ENCODE measurements at places on chromosomes 5 and 9.

- no peak for DNase-seq
Observed at GRCh38 chr9:122100756-122101155, 7.6 kb upstream of the TTLL11 start.

DNA sequence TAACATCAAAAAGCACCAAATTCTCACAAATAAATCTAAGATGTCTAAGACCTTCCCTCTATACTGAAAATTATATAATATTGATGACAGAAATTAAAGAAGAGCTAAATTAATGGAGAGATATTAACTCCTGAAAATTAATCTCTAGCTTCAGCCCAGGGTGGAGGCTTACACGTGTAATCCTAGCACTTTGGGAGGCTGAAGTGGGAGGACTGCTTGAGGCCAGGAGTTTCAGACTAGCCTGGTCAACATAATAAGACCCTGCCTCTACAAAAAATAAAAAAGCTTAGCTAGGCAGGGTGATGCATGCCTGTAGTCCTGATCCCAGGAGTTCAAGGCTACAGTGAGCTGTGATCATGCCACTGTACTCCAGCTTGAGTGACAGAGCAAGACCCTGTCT is 39.6 kb upstream of the ANKRD34B start:
- no peak for DNase-seq

GRCh38 chr5:115907177-115907576 is 55.1 kb upstream of the LVRN start:
- no peak for DNase-seq

- DNase-seq: no peak
Observed at GRCh38 chr5:66365981-66366380, 221.9 kb downstream of the SREK1 start.

DNA sequence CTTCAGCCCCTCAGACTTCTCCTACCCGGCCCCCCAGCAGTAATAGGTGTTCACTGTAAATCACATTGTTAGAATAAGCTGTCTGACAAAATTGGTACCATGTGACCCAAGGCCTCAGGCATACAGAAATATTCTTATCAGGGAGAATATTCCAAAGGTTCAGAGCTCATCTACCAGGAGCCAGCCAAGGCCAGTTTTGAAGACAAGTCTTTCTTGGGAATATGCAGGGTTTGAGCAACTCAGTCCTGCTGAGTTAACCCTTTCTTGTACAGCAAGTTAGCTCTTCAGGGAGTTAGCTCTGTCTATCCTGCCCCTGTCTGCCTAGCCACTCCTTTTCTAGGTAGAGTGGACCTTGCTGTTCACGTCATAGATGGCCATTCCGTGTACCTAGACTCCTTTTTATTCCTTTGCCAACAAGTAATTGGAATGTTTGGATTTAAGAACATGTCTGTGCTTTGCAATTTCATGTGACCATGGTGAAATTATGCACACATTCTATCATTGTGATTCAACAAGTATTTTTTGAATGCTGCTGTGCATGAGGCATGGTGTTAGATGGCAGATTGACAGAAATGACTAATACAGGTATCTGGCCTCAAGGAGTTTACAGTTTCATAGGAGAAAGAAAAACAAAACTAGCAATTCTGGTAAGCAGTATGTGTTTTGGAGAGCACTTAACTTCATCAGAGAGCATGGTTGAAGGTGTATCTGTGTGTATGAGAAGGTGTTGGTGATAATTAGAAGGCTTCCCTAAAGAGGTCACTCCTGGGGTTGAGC is 22.6 kb downstream of the TGFBR1 start:
- no peak for DNase-seq

DNA sequence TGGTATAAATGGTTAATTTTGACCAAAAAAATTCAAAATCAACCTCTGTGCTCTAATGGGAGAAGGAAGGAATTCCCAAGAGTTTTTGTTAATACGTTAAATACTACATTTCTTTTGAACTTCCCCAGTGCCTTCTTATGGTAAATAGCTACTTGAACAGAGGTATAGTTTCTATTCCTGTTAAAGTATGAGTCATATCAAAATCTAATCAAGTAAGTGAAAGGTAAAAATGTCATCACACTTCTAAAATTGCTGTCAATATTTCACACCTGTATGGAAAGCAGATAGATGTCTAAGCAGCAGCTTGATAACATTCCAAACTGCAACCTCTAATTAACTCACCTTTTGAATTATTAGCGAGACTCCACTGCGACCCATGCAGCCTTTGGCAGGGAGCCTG is 214.1 kb upstream of the MEF2C start:
- no peak for DNase-seq

- no peak for DNase-seq
Observed at GRCh38 chr5:14582797-14583137, 1.2 kb downstream of the OTULINL start.

GRCh38 chr5:173014671-173015070 is 31.1 kb downstream of the ATP6V0E1 start:
- no peak for DNase-seq

DNA sequence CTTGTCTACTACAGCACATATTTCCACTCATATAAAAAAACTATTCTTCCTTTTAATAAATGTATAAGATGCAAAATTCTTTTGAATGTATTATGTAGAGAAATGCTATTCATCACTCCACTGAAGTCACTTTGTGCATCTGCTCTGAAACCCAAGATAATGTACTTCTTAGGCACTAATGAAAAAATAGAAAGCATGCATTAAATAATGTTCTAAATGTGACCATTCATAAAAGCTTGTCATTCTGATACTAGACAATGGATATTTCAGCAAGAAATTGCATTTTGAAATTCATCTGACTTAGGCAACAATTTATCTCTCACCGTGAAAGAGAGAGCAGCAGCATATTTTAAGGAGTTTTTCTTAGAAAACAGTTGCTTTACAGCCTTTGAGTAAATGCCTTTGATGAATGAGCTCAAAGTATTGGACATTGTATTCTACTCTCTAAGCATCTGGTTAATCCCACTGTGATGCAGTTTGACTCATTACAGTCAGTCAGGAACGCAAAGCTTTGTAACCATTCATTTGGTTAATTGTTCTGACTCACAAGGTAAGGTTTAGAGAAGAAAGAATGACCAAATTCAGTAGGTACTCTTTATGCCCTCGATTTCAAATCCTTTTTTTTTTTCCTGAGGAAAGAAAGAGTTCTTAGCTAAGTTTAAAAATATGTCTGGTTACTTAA is 2233.8 kb upstream of the C9orf72 start:
- no peak for DNase-seq

DNA sequence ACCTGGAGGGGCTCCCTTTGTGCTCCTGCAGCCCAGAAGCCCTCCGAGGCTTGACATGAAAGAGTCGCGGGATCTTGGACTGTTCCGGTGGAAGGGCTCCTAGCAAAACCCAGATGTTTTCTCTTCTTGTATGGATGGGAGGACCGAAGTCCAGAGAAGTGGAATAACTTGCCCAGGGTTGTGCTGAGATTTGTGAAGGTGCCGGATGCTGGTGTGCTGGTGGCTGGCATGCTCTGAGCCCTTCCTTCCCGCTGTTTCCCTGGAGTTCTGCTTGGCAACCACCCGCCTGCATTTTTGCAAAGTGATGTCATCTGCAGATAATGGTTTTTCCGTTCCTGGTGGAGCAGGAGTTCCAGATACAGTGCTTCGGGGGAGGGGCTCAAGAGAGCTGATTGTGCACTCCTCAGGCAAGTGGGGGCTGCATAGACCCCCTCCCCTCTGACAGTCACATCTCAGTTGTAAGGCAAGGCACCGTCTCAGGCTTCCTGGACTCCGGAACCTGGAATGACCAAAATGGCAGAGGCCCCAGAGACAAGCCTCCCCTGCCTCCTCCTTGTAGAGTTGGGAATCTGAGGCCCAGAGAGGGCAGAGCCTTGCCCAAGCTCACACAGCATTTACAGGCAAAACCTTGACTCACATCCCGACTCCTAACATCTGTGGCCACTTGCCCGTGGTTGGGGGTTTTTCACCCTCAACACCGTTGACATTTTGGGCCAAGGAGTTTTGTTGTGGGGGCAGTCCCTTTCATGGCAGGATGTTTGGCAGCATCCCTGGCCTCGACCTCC is 157.0 kb downstream of the RGS3 start:
- DNase-seq: peak; percentile 50

GRCh38 chr9:135341612-135342169 is 137.9 kb upstream of the PPP1R26 start:
- DNase-seq: no peak

GRCh38 chr9:90167914-90168313 is 474.7 kb downstream of the DIRAS2 start:
- DNase-seq: no peak

DNA sequence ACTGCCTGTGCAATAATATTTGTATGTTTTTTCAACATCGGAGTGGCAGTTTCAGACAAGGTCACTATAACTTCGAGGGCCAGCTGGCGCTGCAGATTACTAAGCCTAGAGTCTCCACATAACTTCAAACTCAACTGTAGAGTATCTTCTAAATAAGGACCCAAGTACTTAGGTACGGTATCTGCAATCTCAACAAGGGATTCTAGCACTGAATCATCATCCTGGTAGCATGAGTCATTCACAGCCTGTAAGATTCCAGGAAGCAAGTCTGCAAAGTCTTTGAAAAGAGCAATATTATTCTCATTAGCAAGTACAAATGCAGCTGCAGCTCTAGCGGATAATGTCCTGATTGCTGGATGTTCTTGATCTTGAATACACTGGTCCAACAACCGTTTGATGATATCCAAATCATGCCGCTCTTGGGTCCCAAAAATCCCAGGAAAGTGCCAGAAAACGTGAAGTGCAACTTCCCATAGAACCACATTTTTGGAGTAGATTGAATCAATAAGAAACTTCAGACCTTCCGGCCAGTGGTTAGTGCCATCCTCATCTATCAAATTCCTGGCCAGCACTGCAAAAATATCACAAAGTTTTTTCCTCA is 654 bp downstream of the RANBP6 start:
- DNase-seq: no peak

DNA sequence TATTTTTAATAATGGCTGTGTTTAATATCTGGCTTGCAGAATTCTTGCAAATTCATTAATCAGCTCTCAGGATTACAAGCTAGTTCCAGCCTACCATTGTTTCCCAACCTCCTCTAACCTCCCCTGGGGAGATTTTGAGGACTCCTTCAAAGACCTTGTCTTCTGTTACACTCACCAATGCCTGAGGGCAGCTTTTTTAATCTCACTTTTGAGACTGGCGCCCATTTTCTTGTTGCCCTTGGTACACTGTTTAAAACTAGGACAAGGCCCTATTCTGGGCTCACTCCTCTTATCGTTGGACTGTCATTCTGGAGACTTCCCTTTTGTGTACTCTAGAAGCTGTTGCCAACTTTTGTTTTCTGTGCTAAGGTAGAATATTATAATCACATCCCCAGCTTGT is 13.6 kb upstream of the EQTN start:
- no peak for DNase-seq

DNA sequence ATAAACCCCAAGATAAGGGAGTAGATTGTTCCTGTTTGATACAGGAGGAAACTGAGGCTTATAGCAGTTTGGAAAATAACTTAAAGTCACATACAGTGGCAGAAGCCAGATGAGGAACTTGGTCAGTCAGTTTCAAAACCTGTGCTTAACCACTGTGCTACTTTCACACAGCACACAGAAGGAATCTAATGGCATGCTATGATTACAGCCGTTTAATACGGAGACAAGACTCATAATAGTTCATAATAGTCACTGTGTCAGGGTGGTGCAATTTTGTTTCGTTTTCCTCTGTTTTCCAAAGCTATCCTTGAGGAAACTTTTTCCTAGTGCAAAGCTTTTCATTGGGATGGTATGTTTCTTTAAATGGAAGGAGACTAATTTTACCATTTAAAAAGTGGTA is 112.3 kb downstream of the GCNT1 start:
- DNase-seq: no peak

DNA sequence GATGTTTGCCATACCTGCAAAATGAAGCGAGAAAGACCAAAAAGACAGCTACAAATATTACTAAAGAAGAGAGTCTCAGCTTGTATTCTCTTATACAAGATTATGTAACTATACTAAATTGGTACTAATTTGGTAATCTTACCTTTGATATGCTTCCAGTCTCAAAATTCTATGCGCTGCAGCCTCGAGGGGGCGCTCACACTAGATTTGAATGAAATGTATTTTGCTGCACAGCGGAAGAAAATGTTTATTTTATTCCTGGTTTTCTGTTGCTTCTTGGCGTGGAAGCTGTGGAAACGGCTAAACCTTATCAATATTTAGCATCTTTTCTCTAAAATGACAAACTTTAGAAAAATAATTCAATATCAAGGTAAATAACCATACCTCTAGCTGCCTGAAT is 267.0 kb upstream of the NUDT12 start:
- no peak for DNase-seq

- no peak for DNase-seq
Observed at GRCh38 chr5:174166231-174167079, 120.9 kb downstream of the NSG2 start.

- no peak for DNase-seq
Observed at GRCh38 chr9:110146373-110146772, 61.6 kb downstream of the C9orf152 start.

- DNase-seq: no peak
Observed at GRCh38 chr5:79576606-79577289, 35.5 kb upstream of the TENT2 start.

GRCh38 chr9:21357479-21358460 is 7.1 kb upstream of the IFNA6 start:
- DNase-seq: no peak

- DNase-seq: no peak
Observed at GRCh38 chr5:174358276-174358675, 312.8 kb downstream of the NSG2 start.

DNA sequence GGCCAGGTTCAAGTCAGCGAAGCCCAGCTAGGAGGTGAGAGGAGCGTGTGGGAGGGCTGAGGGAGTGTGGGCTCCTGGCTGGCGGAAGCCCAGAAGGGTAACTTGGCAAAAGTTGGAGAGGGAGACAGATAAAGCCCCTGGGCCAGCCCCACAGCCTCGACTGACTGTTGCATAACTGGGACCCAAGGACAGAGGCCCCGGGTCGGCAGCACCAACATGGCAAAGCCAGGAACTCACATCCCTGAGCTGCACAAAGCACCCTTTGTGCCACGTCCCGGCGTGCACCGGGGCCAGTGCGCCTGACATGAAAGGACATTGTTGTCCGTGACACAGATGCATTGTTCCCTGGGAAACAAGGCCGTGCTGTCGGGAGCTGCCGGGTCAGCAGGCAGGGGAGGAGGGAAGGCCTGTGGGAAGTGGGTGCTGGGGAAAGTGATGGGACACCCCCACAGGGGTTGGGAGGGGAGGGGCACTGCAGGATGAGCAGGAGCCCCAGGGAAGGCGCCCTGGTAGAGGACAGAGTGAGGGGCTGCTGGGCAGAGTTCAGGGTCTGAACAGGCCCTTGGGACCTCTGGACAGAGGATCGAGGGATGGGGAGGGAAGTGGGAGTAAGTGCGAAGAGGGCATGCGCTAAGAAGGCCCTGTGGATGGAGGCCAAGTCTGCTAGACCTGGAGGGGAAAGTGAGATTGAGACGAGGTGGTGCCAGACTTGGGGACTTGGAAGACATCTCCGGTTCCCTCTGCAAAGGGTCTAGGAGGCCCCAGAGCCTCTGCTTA is 13.0 kb upstream of the DPM2 start:
- DNase-seq: no peak

DNA sequence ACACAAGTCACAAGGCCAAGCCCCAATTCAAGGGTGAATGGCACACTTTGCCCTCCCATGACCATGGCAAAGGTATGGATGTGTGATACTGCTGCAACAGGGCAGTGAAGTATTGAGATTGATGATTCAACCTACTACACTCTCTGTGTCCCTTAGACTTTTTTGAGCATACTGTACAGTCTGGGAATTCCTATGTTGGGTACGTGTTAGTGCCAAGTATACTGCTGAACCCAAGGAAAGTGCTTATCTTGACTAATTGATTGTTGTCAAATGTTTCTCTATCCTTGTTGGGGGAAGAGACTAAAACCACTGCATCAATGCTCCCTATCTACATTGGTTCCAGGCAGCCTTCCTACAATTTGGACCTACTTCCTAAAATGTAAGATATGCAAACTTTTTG is 93.7 kb downstream of the NDFIP1 start:
- no peak for DNase-seq
